ENCODE measurements at places on chromosomes 16 and 17.
A peak's percentile ranks its signal among the peaks of the same experiment; 100 is the strongest.

DNA sequence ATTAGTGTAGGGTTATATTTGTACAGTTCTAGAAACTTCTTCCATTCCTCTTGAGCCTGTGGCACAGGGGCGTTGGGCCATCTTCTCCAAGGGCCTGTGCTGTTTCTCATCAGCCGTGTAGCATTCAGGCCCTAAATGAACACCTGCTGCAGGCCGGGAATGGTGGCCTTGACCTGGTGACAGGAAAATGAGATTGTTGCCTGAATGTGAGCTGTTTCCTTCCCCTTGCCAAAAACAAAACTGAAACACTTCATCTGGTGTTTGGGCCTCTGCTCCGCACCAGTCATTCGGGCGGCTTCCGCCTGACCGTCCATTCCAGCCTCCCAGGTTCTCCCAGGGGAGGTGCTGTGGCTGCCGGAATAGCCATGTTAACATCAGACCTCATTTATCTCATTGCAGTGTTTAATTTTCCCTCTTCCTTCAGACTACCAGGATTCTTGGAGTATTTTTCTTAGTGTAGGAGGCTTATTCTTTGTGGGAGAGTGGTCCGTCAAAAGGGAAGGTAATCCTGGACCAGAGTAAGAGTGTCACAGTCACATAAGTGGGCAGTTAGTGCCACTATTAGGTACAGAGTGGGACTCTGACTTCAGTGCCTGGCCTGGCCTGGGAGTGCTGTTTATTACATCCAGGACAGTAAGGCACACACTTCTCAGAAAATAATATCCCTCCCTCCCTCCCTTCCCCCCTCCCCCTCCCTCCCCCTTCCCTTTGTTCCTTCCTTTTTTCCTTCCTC, 61.9 kb downstream of the WWP2 start:
- DNase-seq: no peak

GRCh38 chr17:82444284-82444893, 6.2 kb downstream of the CYBC1 start:
- DNase-seq: no peak

DNA sequence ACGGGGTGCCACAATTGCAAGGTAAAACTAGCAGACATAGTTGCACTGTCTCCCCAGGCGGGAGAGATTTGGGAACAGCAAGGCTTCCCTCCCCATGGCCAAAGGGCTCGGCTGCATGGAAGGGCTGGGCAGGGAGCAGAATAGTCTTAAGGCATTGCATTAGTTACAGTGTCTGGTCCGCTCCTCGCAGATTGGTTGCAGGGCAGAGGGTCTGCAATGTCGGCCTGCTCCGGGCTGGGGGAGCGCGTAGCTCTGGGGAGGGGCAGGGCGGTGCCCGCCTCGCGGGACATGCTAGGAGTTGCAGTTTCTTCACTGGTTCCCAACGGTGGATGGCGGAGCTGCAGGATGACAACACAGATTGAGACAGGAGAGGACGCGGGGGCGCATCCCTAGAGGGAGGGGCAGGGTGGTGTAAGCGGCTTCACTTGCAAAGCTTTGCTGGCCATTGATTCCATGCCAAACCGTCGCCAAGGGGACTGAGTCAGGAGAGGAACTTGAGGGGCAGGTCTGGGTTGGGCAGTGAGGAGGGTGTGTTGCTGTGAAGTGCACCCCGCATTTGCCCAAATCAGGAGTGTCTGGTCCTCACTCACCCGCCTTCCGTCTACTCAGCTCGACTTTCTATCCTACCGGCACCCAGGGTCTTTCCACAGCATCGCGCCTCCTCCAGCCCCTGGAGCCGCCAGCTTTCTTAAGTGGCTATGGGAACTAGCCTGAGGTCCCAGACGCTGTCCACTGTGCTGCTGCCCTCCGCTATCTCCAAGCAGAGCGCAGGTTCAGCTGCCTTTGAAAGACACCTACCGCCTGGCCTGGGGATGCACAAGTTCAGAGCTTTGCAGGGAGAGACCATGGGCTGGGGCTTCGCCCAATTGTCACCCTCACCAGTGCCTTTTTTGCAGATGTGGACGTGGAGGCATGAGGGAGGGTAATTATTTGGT, 1748.9 kb downstream of the TP53TG3F start:
- DNase-seq: no peak

GRCh38 chr17:51028176-51028863, 92.3 kb downstream of the SPAG9 start:
- DNase-seq: no peak

DNA sequence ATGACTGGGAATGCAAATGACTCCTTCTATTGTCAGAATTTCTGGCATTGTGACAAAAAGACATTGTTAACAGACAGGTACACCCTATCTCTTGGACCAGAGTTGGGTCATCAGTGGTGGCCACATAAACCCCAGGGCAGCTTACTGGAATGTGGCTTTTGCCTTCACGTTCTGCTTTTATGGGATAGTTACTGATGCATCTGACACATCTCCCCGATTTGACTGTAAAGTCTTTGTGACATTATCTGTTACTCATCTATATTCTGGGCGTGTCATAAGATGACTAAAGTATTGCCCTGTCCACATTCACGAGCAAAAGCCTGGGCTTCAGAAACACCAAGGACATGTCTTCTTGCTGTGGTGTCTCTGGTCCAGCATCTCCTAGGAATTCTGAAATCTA, 18.7 kb upstream of the AQP8 start:
- peak; percentile 12 for DNase-seq

GRCh38 chr17:65093930-65094329, 37.4 kb upstream of the GNA13 start:
- DNase-seq: no peak

GRCh38 chr16:84278333-84278732, 16.3 kb upstream of the WFDC1 start:
- DNase-seq: no peak

DNA sequence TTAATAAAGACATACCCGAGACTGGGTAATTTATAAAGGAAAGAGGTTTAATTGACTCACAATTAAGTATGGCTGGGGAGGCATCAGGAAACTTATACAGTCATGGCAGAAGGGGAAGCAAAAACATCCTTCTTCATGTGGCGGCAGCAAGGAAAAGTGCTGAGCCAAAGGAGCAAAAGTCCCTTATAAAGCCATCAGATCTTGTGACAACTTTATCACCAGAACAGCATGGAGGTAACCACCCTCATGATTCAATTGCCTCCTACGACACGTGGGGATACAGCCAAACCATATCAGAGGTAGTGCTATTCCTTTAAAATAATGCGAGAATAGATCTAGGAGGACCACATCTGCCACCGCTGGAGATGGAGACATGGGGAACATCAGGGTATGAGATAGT, 9.0 kb downstream of the C16orf54 start:
- DNase-seq: no peak

- no peak for DNase-seq
Observed at GRCh38 chr17:57554826-57555635, 190.1 kb downstream of the CCDC182 start.

DNA sequence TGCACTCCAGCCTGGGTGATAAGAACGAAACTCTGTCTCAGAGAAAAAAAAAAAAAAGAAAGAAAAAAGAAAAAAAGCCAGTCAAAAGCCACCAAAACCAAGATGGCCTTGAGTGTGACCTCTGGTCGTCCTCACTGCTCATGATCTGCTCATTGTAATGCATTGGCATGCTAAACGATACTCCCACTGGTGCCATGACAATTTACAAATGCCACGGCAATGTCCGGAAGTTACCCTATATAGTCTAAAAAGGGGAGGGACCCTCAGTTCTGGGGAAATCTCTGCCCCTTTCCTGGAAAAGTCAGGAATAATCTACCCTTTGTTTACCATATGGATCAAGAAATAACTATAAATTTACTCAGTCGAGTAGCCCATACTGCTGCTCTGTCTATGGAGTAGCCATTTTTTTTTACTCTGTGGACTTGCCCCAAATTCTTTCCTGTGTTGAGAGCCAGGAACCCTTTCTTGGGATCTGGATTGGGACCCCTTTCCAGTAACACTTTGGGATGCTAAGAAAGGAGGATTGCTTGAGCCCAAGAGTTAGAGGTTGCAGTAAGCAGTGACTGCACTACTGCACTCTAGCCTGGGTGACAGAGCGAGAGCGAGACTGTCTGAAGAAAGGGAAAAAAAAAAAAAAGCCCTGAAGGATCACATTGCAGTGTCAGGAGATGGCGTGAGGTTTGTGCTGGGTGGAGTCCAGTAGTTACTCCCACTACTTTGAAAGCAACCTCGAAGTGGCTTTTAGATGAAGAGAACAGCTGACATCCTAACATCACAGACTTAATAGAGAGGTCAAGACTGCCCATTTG, 3.7 kb upstream of the TMEM231 start:
- DNase-seq: no peak

- no peak for DNase-seq
Observed at GRCh38 chr17:45411348-45412105, 21.1 kb downstream of the ARHGAP27 start.

- peak; percentile 69 for DNase-seq
Observed at GRCh38 chr16:535446-536405, 8.2 kb downstream of the CAPN15 start.

DNA sequence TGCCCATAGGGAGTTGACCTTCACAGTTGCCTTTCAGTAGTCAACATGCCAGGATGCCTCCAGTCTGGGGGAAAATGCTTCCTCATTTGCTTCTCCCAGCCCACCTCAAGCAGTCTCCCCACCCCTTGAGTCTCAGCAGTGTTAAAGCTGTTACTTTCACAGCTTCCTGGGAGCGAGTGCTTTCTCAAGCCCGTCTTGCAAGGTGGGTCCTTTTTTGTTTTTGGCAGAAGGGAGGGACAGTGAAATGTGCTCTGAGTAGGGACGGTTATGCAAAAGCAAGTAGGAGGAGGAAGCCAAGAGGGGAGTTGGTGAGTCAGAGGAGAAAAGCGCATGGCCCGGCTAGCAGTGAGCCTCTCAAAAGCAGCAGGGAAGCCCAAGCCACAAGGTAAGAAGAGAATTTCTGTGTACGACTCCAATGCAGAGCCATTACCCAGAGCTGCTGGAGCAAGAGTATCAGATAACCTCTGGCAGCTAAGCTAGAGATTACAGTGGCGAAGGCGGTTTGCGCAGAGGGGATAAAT, at the start of gene CHST4:
CHST4 (plus strand) TSS at position 316 of the 521 bp plus-strand sequence. CDS start 10,252 bp downstream, outside the sequence.
- peak; percentile 57 for DNase-seq

GRCh38 chr17:39548494-39549225, 59.1 kb downstream of the NEUROD2 start:
- DNase-seq: no peak

DNA sequence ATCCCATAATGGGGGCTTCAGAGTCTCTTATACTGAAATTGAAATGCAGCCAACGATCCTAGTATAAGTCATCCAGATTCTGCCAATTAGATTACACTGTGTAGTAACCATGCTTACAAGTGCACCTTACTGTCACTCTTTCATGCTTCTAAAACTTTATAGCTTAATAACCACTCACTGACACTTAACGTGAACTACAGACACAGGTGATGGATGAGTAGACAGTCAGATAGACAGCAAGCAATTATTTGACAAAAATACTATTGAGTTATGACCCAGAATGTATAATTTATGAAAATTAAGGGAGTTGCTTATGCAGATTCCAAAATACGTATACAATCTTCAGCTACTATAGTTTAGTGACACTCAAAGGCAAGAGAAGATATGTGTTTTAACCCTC, 6.3 kb downstream of the CDH8 start:
- no peak for DNase-seq

DNA sequence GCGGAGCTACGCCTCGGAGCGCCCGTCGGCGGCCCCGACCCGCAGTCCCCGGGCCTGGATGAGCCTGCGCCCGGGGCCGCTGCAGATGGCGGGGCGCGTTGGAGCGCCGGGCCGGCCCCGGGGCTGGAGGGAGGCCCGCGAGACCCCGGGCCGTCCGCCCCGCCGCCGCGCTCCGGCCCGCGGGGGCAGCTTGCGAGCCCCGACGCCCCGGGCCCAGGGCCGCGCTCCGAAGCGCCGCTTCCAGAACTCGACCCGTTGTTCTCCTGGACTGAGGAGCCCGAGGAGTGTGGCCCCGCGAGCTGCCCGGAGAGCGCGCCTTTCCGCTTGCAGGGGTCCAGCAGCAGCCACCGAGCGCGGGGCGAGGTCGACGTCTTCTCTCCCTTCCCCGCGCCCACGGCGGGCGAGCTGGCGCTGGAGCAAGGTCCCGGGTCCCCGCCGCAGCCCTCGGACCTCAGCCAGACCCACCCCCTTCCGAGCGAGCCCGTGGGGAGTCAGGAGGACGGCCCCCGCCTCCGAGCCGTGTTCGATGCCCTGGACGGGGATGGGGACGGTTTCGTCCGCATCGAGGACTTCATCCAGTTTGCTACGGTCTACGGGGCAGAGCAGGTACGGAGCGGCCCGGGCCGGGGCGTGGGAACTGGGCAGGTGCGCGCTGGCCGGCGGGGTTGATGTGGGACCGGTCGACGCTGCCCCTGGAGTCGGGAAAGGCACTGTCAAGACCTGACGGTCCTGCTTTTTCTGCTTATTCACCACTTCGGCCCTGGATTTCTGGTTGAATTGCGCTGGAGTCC, 861 bp downstream of the RAB11FIP3 start:
- peak; percentile 19 for DNase-seq

GRCh38 chr16:84460406-84461028, 43.9 kb downstream of the MEAK7 start:
- DNase-seq: no peak

GRCh38 chr17:68792873-68793272, 162.3 kb downstream of the ABCA8 start:
- no peak for DNase-seq

GRCh38 chr17:57750895-57751294, 5.8 kb upstream of the CCDC182 start:
- no peak for DNase-seq

DNA sequence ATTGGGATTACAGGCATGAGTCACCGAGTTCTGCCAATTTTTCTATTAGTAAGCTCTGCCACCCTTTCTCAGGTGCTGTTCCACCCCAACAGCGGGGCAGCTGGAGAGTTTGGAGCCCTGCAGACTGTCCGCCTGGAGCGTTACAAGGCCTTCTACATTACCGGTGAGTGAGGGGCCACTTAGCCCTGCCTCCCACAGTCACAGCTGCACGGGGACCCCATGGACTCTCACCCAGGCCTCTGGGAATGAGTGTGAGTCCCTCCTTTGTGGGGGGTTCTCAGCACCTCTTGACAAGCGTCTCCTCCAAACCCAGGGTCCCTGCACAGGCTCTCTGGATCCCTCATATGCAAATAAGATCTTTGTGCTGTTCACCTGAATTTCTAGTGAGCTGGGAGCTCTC, 56.0 kb downstream of the WIPI1 start:
- DNase-seq: no peak
